ENCODE measurements at places on chromosomes 12 and 14. TPM values are rescaled to one million over a fixed set of nuclear protein-coding genes. Genes with fewer than 3 reads are reported as not detected.

Gene RGS6
- polyA plus RNA-seq, result 10.0 TPM

Gene RDH12
- 21.6 TPM for polyA plus RNA-seq

Gene BIN2
- not detected for polyA plus RNA-seq

Gene HPD
- not detected for polyA plus RNA-seq

Gene INHBE
- 0.65 TPM for polyA plus RNA-seq

Gene HOXC5
- polyA plus RNA-seq, result not detected

Gene CCDC175
- 5.4 TPM for polyA plus RNA-seq

Gene SLC6A13
- polyA plus RNA-seq, result 6.5 TPM

Gene RHEBL1
- 6.9 TPM for polyA plus RNA-seq

Gene CDKL1
- 2.6 TPM for polyA plus RNA-seq

Gene GPX2
- 5.0 TPM for polyA plus RNA-seq

Gene OR4K17
- not detected for polyA plus RNA-seq

Gene DHRS4L2
- polyA plus RNA-seq, result 1.9 TPM
